ENCODE measurements at places on chromosomes 11 and 22. TPM values are rescaled to one million over a fixed set of nuclear protein-coding genes. Genes with fewer than 3 reads are reported as not detected.

DNA sequence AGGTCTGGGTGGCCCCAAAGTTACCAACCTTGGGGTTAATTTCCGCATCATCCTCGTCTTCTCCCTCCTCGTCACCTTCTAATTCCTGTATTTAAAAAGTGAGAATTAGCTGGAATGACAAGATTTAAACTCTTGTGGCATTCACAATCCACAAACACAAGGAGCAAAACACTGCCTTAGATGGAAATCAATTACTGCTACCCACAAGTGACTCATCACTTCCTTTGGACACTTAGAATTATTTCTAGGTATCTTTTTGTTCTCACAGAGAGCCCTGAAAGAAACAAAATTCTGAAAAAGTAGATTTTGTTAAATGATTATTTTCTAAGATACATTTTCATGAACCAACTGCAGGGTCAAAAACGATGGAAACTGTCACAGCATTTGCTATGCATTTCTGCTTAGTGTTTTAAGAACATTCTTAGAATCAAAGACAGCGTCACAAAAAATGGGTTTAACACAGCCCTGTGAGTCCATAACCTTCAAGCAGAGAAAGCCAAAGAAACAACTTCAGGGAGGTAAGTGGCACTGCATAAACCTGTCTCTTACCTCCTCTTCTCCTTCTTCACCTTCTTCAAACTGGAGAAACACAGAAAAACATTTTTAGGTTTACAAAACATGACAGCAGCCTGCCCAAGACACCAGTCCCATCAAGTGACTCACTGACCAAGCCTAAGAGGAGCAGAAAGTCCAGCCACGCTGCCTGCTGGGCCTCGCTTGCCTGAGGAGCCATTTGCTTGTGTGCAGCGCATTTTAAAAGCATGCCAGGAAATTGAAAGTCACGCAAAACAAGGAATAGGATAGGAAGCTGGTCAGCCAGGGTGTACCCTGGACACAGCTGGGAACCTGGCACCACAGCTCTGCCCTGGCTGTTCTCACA, 22.3 kb upstream of the PHLDA2 start:
- H3K4me1 ChIP-seq: peaks cover 27% of the 10 kb centered on the region
- no peak for DNase-seq
- H3K36me3 ChIP-seq: peaks cover 90% of the 10 kb centered on the region
- H3K27ac ChIP-seq: peak overlapping the region; percentile 69

GRCh38 chr11:28298209-28298608, 190.0 kb downstream of the METTL15 start:
- H3K4me3 ChIP-seq: no peak overlapping the region
- H3K4me1 ChIP-seq: no peaks in the 10 kb centered on the region
- H3K27me3 ChIP-seq: no peaks in the 10 kb centered on the region
- no peak overlapping the region for H3K27ac ChIP-seq

GRCh38 chr11:95736355-95736754, 53.2 kb downstream of the FAM76B start:
- no peak for DNase-seq
- no peaks in the 10 kb centered on the region for H3K36me3 ChIP-seq
- H3K4me1 ChIP-seq: no peaks in the 10 kb centered on the region
- H3K27ac ChIP-seq: no peak overlapping the region
- no peak overlapping the region for H3K4me3 ChIP-seq
- peaks cover 24% of the 10 kb centered on the region for H3K27me3 ChIP-seq

DNA sequence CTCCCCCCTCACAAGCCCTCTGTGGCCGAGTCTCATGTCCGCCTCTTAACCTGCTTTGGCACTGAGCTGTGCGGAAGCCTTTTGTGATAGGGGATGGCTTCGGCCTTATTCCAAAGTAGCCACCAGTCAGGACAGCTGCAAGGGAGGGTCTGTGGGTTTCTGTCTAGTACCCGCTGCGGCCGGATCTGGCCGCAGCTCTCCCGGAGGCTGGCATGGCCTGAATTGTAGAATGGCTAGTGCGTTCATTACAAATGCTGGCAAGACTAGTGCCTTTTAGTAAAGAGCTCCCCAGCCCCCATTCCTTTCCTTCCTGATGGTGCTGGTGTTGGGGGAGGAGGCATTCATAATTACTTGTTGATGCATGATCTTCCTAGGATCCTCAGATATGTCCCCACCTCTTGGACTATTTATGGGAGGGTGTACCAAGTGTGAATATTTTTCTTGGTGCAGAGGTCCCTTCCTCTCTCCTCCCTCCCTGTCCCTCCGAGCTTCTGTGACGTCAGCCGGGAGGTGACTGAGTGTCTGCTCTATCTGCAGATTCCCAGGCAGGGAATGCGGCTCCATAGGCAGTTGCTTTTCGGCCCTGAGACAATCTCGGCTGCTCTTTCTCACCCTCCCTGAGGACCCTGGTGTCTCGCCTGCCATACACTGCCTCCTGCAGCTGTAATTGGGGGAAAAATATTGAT, 108.7 kb upstream of the E2F8 start:
- DNase-seq: no peak
- H3K27ac ChIP-seq: no peak overlapping the region
- peaks cover 21% of the 10 kb centered on the region for H3K27me3 ChIP-seq
- H3K4me3 ChIP-seq: no peak overlapping the region
- H3K4me1 ChIP-seq: peaks cover 12% of the 10 kb centered on the region

GRCh38 chr11:124670732-124671131, 2.8 kb downstream of the SIAE start:
- H3K4me3 ChIP-seq: no peak overlapping the region
- no peak for DNase-seq
- no peaks in the 10 kb centered on the region for H3K36me3 ChIP-seq
- H3K4me1 ChIP-seq: peaks cover 10% of the 10 kb centered on the region
- H3K27me3 ChIP-seq: no peaks in the 10 kb centered on the region

- H3K27me3 ChIP-seq: no peaks in the 10 kb centered on the region
- no peaks in the 10 kb centered on the region for H3K36me3 ChIP-seq
- no peak for DNase-seq
- no peaks in the 10 kb centered on the region for H3K4me1 ChIP-seq
- no peak overlapping the region for H3K27ac ChIP-seq
Observed at GRCh38 chr11:20844216-20844615, 174.8 kb downstream of the NELL1 start.

The MUC2 gene
- not detected for total RNA-seq

The PLA2G3 gene
- total RNA-seq: 0.29 TPM

The MMP10 gene
- not detected for total RNA-seq

The ENTHD1 gene
- total RNA-seq: not detected
